ENCODE measurements at places on chromosomes 4 and X.

DNA sequence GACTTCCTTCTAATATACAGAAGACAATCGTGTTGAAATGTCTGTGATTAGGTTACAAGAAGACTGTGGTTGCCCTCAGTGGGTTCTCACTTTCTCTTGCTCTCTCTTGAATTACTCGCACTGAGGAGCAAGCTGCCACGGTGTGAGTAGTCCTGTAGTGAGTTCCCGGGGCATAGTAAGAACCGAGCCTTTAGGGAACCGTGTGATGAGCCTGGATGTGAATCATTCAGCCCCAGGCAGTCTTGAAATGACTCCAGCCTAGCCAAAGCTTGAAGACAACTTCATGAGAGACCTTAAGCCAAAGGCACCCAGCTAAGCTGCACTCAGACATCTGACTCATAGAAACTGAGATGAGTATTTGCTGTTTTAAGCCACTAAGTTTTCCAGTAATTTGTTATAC is 292.7 kb downstream of the SPOCK3 start:
- peak; percentile 41 for DNase-seq

DNA sequence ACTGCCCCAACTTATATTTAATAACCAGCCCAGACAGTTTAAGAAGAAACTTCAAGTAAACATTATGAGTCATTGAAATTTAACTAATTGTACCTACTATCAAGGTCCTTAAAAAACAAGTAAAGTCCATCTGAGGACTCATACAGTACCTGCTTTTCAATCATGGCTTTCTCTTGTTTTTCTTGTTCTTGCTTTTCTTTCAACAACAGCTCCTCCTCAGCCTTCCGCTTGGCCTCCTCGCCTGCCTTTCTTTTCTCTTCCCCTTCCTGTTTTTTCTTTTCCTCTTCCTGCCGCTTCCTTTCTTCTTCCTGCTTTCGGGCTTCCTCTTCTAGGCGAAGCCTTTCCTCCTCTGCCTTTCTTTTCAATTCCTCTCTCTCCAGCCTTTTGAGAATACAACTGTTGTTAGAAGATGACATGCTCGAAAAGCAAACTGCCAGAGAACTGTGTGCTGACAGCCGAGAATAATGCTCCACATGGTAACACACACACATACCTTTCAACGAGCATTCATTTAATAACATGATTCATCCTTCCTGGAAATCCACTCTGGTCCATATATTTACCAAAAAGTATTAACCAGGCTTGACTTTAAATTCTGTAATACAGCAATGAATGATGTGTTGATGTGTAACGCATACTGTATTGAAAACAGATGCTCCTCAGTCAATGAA is 25.2 kb upstream of the BCLAF3 start:
- DNase-seq: no peak

DNA sequence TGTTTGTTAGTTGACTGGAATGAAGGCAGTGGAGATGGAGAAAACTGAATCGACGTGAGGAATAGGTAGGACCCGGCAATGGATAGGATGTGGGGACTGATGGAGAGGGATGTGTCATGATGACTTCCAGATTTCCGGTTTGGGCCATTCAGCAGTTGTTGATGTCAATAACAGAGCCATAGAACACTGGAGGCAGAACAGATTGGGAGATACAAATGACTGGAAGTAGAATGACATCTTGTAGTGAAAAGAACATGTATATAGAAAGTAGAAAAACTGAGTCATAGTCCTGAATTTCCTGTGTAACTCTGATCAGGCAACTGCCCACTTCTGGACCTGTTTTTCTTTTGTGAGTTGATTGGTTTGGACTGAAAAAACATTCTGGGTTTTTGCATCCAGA is 24.5 kb downstream of the CETN2 start:
- no peak for DNase-seq

DNA sequence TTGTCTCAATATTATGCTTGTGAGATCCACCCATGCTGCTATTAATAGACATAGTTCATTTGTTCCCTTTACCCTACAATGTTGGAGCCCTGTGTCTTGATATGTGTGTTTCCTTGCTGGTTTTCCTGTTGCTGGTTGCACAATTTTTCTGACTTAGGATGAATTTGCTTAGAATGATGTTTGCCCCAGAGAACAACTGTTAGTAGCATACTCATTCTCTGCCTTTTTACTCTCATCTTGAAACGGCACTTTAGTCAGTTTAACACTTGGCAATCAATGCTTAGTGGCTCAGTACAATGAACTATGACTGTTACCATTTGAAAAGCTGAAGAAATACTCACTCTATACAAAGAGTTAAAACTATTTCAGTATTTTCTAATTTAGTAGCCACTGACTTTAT is 158.8 kb upstream of the NDST4 start:
- DNase-seq: no peak

GRCh38 chr4:168574581-168575295 is 77.9 kb downstream of the PALLD start:
- peak; percentile 56 for DNase-seq

GRCh38 chr4:2948895-2949781 is 14.1 kb downstream of the NOP14 start:
- DNase-seq: peak; percentile 13

- DNase-seq: no peak
These were observed 2038.9 kb upstream of the ADGRL3 start for GRCh38 chr4:59161249-59161648.
